ENCODE measurements at places on chromosomes 12 and 14.

- DNase-seq, result no peak
These were observed 33.2 kb downstream of the CPNE8 start for GRCh38 chr12:38872156-38872555.

- peak; percentile 2 for DNase-seq
These were observed 443 bp downstream of the MAGOHB start for GRCh38 chr12:10612984-10613348.

GRCh38 chr14:61813096-61813606, 50.9 kb downstream of the SNAPC1 start:
- peak; percentile 3 for DNase-seq

DNA sequence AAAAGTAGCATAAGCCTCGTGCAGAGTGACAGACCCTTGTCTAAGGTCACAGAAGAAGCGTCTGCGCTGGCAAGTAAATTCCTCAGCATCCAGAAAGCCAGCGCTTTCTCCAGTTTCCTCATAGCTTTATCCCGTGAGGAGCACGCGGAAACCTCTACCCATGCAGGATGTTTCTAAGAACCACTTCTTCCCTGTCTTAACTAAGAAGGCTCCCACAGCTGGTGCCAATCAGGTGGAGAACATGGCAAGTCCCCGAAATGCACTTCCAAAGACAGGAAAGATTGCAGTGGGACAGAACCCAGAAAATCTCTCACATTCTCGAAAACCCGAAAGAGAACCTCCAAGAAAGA, 968 bp upstream of the ARID4A start:
- peak; percentile 87 for DNase-seq

- DNase-seq, result peak; percentile 26
These were observed 42.8 kb upstream of the CMKLR1 start for GRCh38 chr12:108381787-108382436.

GRCh38 chr12:104712477-104712876, 245.6 kb downstream of the SLC41A2 start:
- DNase-seq, result no peak

Data from suppressor macrophage (primary cell).